Colonic mucosa (tissue), 4 donors: ENCODE measurements at places on chromosomes 2 and 18. TPM values are rescaled to one million over a fixed set of nuclear protein-coding genes. Genes with fewer than 3 reads are reported as not detected.

The ASPRV1 gene
- total RNA-seq = 0.82 TPM

The MOCOS gene
- 6.8 TPM for total RNA-seq

The SCN2A gene
- total RNA-seq = not detected

- H3K4me1 ChIP-seq = peaks cover 7% of the 10 kb centered on the region
- H3K27ac ChIP-seq = no peak overlapping the region
- no peaks in the 10 kb centered on the region for H3K36me3 ChIP-seq
- H3K4me3 ChIP-seq = no peak overlapping the region
- peaks cover 82% of the 10 kb centered on the region for H3K27me3 ChIP-seq
Observed at GRCh38 chr18:57437766-57438671, 2.8 kb downstream of the ONECUT2 start.

DNA sequence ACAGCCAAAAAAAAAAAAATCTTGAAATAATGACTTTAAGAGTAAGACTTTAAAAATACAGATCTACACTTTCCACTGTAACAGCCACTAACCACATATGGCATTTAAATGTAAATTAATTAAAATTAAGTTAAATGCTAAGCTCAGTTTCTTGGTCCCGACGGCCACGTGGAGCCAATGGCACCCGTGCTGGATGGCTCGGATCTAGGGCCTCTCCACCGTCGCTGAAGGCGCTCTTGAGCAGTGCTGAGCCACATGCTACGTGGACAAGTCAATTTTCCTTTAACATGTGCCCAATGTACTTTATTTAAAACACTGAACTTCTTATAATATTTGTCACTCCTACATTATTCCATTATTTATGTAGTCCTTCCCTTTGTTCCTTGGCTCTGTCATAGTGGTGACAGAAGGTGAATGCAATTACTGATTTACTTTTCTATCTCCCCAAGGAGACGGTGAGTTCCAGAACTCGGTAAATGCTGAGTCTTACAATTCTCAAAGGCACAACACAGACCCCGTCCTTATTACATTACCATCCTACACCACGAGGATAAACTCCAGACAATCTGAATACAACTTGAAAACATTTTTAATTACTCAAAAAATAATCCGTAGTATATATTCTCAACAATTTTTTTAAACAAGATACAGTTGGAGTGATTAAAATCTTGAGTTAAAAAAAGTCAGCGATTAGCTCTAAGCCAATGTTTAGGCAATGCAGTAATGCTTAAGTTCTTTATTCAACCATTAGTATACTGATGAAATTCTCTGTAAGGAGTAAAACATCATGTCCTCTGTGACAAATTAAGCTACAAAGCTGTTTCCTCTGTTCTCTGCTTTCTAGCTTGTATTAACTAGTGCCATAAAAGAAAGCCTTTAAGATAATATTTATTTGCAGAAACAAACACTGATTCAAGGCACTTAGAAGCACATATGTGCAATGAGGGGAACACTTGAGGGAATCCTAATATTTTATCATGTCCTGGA lies 95.1 kb downstream of the AFF3 start:
- H3K27ac ChIP-seq = no peak overlapping the region
- no peaks in the 10 kb centered on the region for H3K36me3 ChIP-seq

- no peak overlapping the region for H3K27ac ChIP-seq
- H3K36me3 ChIP-seq = no peaks in the 10 kb centered on the region
- no peaks in the 10 kb centered on the region for H3K27me3 ChIP-seq
- no peak overlapping the region for H3K4me3 ChIP-seq
- no peak for DNase-seq
Observed at GRCh38 chr18:49854681-49855080, 41.3 kb upstream of the ACAA2 start.

DNA sequence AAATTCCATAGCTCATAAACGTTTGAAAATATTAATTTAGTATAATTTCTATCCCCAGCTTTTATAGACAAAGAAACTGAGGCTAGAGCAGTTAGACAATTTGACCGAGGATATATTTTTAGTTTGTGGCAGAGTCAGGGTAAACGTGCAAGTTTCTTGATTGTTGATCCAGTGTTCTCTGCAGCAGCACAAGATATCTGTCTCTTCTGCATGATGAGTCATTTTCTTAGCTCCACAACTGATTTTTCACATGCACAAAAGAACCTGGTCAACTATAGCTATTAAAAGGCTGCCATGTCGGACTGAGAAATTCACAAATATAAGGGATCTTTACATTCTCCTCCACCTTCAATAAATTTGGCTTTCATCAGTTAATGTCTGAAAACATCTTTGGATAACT lies 143.4 kb upstream of the CYP26B1 start:
- H3K4me3 ChIP-seq = no peak overlapping the region
- no peak overlapping the region for H3K27ac ChIP-seq
- no peaks in the 10 kb centered on the region for H3K27me3 ChIP-seq
- no peaks in the 10 kb centered on the region for H3K36me3 ChIP-seq
- H3K4me1 ChIP-seq = no peaks in the 10 kb centered on the region
- no peak for DNase-seq
